Activated naive CD4-positive, alpha-beta T cell treated with anti-CD3 and anti-CD28 coated beads, Interleukin-2, amount 50 U/mL, for 72 hours (primary cell): ENCODE measurements at places on chromosomes 2 and 18. TPM values are rescaled to one million over a fixed set of nuclear protein-coding genes. Genes with fewer than 3 reads are reported as not detected.

GRCh38 chr2:28978606-28979005 lies 2.5 kb upstream of the TOGARAM2 start:
- DNase-seq: no peak

DNA sequence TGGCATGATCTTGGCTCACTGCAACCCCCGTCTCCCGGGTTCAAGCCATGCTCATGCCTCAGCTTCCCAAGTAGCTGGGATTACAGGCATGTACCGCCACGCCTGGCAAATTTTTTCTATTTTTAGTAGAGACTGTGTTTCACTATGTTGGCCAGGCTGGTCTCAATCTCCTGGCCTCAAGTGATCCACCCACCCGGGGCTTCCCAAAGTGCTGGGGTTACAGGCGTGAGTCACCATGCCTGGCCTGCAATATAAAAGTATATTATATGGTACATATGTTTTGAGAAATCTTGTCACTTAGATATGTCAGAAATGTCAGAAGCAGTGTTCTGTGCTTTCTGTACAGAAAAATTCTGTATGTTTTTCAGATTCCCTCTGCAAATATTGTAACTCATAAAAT lies 19.2 kb upstream of the XPO1 start:
- no peak for DNase-seq

- DNase-seq: no peak
These were observed 7.1 kb downstream of the NEURL3 start for GRCh38 chr2:96498021-96498431.

DNA sequence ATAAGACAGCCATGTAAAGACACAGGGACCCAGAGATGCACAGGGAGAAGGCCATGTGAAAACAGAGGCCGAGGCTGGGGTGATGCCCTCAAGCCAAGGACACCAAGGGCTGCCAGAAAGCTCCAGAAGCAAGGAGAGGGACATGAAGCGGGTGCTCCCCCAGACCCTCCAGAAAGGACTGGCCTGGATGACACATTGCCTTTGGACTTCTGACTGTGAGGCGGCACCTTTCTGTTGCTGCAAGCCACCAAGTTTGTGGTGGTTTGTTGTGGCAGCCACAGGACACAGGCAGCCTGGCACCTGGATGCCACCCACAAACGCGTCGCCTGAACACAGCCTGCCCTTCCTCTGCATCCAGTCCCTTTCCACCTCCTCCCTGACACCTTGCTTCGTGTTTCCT lies 67.1 kb downstream of the RHOB start:
- no peak for DNase-seq

- no peak for DNase-seq
These were observed 594.8 kb upstream of the ZEB2 start for GRCh38 chr2:145114726-145115125.

DNA sequence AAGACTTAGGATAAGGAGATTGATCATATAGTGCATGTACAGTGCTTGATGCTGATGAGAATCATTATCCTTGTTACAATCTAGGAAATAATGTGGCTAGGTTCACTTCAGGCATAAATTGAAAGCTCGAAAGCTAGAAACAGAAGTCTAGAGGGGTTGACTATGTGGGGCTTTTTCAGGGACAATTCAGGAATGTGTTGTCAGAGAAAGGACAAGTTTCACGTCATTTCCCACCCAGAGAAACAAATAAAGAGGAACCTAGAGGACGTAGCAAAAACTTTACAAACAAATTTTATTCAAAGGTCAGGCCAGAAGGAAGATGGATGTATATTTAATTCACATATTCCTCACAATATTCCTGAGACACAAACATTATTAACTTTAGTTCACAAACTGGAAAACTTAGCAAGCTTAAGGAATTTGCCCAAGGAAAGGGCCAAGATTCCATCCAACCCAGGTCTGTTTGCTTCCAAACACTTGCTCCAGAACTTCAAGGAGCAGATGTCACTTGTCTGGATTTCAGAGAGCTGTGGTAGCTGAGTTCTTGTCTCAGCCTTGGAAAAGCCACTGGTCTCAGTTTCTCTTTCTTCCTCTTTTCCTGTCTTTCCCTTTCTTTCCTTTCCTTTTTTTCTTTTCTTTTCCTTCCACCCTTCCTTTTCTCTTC lies 7.4 kb downstream of the CYRIA start:
- DNase-seq: no peak

TGFA gene
- total RNA-seq: 0.19 TPM

DNA sequence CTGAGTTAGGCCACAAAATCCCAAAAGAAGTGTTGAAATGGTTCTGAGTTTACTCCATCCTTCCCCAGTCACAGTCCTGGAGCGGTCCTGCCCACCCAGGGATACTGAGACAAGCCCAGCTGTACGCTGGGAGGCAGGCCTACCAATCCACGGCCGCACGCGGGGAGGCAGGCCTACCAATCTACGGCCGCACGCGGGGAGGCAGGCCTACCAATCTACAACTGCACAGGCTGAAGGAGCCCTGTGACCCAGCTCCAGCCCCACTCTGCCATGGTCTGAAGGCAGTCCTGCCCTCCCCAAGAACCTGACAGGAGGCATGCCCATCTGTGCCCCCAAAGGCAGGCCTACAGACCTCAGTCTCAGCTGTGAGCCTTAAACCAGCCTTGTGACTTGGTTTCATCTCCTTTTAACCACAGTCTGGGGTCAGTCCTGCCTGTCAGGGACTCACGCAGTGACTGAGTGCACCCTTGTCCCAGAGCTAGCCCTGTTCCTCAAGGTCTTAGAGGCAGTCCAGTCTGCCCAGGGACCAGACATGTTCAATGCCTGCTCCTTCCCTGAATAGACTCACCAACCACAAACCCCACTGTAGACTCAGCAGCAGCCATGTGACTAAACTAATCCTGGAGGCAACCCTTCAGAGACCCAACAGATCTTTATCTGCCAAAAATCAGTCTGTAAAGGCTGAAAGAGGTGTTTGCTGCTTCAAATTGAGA lies 36.8 kb downstream of the GPC1 start:
- no peak for DNase-seq

SCN9A gene
- total RNA-seq: not detected

RND3 gene
- total RNA-seq: not detected

RAD51AP2 gene
- not detected for total RNA-seq

- DNase-seq: no peak
These were observed 1492.9 kb upstream of the CELF4 start for GRCh38 chr18:39058386-39059000.

DNA sequence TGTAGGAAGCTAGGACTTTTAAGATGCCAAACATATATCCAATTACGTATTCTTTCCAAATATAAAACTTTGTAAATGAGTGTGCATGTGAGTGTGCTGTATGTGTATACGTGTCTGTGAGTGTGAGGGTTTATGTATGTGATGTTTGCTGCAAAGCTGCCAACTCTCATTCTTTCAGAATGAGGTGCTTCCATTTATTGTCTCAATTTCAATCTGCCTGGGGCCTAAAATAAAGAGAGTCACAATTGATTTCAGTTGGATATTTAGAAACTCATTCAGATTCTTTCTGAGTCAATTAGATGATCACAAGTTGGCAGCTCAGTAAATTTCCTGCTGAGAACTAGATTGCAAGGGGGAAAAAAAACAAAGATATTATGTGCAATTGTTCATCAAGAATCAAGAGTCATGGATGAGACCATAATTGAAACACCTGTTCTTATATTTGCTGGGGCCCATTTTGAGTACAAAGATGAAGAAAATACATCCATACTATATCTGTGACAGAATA lies 621.2 kb upstream of the ACVR2A start:
- DNase-seq: no peak

- DNase-seq: no peak
These were observed 50.4 kb downstream of the ACKR3 start for GRCh38 chr2:236619910-236620612.

- no peak for DNase-seq
These were observed 1148.1 kb upstream of the FANCL start for GRCh38 chr2:59389240-59389639.

CCDC141 gene
- total RNA-seq: 10.6 TPM

DNA sequence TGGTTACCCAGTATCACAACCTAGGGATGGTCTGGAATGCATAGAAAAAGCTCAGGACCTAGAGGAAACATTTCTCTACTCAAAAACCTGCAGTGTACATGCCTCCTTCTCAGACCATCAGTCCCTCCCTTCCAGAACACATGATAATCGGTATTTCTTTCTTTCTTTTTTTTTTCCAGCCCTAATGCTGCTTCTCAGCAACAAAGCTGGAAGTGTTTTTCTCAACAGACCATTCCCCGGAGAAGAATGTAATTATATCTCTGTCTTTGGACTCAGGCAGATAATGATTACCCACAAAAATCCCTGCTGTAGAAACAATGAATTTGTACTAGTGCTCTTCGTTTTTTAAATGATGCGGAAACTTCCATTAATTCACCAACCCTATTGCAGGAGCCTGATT lies 44.1 kb upstream of the NDUFV2 start:
- DNase-seq: no peak

GRCh38 chr2:171410101-171410500 lies 23.7 kb downstream of the METTL8 start:
- no peak for DNase-seq

DARS1 gene
- 138 TPM for total RNA-seq

DNA sequence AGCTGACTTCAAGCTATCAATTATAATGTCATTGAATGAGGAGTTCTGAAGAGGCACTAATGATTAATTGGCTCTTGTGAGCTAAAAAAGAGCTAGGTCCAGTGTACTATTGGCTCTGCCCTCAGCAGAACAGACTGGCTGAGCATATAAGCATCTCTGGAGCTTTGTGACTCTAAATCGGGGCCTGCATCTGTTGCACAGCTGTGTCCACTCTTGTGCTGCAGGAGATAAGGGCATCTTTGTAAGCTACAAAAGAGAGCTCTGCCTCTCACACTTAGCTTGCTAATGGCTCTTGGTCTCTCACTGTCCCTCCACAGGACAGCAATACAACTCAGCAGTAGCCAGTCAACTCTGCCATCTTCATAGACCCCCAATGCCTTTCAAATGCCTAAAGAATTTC lies 61.5 kb upstream of the L3MBTL4 start:
- no peak for DNase-seq

GRCh38 chr2:171939743-171940071 lies 17.4 kb downstream of the HAT1 start:
- DNase-seq: no peak

DNA sequence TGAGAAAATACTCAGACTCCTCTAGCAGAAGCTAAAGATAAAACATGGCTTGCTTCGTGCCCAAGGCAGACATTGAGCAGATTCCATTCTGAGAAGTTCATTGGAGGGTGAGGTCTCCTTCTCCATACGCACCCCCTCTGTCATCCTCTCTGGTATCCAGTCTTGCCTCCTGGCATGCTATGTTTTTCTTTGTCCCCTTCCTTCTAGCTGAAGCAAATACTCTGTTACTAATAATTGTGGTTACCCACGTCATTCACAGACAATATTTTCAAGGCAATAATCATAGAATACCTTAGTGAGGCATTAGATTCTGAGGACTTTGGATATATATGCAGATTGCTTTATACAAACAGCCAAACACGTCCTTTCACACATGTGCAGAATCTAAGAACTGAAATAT lies 66.2 kb upstream of the KLF7 start:
- DNase-seq: no peak

SERPINB11 gene
- total RNA-seq: not detected

DNA sequence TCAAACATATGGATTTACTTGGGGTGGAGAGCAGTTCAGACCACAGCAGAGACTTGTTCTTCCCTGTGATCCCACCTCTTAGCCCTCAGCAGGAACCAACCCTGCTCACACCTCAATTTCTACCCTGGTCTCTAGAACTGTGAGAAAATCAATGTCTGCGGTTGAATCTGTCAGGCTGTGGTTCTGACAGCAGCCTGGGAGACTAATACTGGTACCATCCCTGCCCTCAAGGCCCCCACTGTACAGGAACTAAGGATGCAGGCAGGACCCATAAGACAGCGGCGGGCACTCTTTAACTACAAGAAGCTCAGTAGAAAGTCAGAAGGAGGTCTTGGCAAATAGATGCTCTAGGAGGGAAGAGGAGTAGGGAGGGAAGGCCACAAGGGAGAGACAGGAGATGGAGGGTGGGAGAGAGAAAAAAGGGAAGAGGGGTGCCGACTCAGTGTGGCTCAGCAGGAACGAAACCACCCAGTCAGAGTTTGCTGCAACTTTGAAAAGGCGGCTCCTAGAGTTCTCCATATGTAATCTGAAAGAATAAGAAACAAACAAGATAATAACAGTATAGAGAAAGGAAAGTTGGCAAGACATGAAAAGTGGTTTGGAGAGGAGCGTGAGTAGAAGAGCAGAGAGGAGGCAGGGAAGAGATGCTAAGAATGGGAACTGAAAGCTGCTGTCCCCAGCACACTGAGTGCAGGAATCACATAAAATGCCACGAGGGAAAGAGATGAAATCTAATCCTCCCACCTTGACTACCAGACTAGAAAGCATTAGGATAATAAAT lies 323.9 kb upstream of the ID2 start:
- no peak for DNase-seq

KATNAL2 gene
- total RNA-seq: 0.88 TPM

DNA sequence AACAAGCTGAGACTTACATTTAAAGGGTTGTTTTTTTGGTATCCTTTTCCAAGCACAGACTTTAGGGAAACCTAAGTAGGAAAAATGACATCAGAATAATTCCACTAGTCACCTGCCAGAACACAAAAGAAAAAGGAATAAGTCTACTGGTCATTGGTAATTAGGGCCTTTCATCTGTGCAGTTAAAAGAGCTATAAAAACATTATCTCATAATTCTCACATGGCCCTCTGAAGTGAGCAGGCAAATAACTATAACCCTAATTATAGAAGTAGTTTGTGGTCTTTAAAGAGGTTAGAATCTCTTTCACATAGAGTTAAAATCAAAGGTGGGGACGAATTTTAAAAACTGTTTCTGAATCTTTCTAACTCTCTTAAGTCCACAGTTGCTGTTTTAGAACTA lies 111.1 kb upstream of the B3GNT2 start:
- DNase-seq: no peak

- DNase-seq: no peak
These were observed 266.9 kb upstream of the DPP10 start for GRCh38 chr2:114175507-114175906.

DOCK10 gene
- total RNA-seq: 197 TPM

DNA sequence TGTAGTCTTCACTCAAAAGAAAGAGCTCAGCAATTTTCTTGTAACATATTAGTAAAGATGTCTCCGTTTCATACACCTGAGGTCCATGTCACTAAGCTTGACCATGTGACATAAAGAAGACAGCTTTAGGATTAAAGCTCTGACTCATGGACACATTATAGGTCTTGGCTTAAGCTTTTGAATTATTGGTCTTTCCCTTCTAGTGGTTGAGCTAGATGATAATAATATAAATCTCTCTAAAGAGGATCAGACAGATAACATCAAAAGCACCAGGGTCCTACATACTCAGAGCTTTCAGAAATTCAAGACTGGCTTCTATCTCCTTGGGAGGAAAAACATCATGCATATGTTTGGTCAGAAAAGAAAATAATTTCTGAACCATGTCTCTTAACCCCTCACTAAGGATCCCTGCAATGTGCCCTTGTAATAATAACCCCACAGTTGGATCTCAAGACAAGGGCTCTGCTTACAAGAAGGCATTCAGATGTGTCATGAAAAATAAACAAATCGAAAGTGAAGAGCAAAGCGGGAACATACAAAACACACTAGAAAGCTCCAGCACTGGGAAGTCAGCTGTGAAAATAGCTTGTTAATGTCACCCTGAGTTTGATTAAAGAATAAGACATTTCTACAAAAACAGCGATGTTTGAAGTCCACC lies 174.5 kb downstream of the PID1 start:
- DNase-seq: no peak

DNAH6 gene
- 2.6 TPM for total RNA-seq
